ENCODE measurements at places on chromosomes 4 and X. TPM values are rescaled to one million over a fixed set of nuclear protein-coding genes. Genes with fewer than 3 reads are reported as not detected.

DNA sequence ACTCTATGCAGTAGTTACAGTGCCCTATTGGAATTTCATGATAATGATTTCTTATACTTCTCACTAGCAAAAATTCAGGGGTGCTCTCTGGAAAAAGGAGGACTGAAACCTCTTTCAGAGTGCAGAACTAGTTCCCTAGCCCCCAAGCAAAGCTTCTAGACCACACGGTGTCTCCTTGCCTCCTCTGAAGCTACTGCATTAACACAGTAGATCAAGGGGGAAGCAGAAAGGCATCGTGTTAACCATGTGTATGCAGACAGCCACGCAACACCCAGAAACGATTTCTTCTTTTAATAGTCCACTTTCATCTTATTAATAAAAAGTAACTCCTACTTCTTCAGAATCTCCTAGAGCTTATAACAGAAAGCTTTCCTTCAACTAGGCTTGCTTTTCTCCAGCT, 44.7 kb downstream of the MAML3 start:
- DNase-seq: no peak

DNA sequence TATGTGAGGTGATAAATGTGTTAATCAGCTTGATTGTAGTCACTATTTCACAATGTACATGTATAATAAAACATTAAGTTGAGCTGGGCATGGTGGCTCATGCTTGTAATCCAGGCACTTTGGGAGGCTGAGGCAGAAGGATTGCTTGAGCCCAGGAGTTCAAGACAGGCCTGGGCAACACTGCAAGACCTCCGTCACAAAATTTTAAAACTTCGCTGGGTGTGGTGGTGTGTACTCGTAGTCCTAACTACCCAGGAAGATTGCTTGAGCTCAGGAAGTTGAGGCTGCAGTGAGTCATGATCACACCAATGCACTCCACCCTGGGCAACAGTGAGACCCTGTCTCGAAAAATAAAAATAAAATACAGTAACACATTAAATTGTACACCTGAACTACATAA, 20.1 kb downstream of the LYAR start:
- DNase-seq: no peak

DNA sequence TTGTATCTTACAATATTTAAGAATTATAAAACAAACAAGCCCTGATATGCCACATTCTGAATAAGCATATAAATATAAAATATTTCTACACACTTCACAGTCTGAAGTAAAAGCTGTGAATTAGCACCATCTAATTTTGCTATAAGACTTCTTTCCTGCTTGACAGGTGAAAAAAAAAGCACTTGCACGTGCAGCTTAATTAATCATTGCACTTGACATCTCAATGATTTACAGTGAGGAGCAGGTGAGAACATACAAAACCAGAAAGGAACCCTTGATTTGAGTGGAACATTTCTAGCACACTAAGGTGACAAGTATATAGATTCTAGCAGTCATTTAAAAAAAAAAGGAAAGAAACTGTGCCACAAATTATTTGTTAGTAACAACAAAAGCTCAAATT, 47.9 kb downstream of the CHIC2 start:
- DNase-seq: no peak

DNA sequence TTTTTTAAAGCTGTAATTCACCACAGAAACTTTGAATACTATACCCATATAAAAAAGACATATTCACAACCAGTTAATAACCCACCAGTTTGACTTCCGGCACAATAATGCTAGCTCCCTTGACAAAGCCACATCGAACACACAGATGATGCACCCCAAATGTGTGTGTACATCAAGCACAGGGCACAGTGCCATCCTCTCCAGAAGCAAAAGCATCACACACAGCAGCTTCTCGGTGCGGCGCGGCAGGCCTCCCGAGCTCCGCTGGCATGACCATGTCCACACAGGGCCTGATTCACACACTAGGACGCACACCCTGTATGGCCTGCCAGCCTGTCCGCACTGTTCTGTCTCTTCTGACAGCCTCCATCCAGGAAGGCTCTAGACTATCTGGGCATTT, 88.0 kb downstream of the LEF1 start:
- DNase-seq: no peak

DNA sequence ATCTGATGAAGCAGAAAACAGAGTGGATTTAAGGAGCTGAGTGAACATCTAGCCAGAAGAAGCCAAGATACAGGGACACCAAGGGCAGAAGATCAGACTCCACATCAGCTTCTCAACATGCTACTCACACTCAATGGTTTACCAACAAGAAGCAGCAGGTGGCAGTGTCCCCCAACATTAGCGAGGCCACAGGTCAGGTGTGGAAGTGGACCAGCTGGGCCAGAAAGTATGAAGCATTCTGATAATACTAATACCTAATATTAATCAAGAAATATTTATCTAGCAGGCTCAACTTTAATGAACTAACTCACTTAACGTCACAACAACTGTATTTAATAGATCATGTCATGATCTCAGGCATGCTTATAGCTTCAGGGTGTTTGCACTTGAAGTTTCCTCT, 73.4 kb upstream of the TTC29 start:
- DNase-seq: peak; percentile 45

- no peak for DNase-seq
Observed at GRCh38 chrX:20538974-20539373, 272.3 kb upstream of the RPS6KA3 start.

Gene PPID
- 24.2 TPM for total RNA-seq

Gene ZAR1
- not detected for total RNA-seq

Gene UCP1
- not detected for total RNA-seq

Gene CXCL9
- 0.35 TPM for total RNA-seq
